ENCODE measurements at places on chromosomes 1 and 21.

DNA sequence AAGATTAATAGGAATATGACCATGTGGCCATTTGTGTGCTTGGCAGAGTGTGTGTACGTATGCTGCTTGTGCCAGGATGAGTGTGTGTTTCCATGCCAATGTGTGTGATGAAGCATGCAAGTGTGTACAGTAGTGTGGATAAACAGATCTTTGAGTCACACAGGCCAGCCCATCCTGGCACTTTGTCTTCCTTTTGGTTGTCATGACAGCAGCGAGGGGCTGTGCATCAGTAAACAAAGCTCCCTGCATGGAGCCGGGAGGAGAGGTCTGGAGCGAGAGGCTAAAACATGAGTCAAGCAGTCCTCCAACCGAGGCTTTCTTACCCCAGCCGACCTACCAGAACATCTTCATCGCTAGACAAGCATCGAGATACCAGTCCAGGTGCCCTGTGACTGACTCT is 221.2 kb downstream of the CACNA1E start:
- DNase-seq: no peak

DNA sequence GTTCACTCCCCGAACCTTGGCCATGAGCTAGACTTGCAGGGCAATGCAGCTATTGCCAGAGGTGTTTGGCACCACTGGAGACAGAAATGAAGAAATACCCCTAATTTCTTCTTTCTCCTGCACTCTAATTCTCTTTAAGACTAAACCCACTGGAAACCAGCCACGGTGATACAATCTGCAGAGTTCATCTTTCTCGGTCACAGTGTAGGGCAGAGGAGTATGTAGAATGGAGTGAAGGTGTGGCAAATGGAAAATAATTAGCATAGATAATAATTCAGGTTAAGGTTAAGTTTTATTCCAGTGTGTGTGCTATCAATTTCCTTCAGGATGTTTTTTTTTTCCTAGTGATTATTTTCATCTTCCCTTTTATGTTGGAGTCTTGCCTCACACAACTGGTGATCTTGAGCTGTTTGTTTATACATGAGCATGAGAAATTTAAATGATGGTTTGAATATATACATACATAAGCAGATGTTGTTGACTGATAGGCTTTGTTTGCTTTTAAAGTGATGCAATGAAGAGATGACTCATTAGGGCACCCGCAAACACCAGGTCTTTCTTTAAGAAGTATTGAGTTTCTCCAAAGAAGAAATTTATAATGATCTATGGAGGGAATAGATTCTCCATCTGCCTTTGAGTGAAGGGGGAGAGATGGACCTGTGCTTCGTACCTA is 81.9 kb downstream of the SPATA17 start:
- DNase-seq: peak; percentile 8

- DNase-seq: no peak
Measured at GRCh38 chr1:243420016-243420945, 164.4 kb downstream of the SDCCAG8 start.

DNA sequence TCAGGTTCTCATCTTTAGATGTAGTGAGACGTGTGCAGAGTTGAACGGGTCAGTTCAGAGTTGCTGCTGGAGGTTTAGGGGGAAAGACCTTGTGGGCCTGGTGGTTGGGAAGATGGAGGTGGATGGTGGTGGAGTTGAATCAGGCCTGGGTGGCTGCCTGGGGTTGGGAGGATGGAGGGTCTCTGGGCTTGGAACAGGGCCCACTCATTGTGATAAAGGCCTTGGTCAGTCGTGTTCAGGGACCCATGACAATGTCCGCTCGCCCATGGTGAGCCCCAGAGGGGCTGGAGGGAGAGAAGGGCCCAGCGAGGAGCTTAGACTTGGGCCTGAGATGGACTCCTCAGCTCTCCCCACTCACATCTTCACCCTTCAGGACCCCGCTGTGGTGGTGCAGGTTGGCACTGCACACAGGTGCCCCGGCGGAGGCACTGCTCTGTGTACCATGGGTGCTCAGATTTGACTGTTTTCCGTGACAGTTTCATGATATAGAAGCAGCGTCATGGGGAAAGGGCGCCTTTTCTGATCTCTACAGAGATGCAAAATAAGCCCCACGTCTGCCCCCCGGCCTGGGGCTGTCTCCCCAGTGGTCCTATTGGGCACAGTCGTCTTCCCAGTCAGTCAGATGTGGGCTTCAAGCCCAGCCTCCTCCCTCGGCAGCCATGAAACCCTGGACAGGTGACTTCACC is 39.2 kb downstream of the DISP3 start:
- DNase-seq: no peak

GRCh38 chr1:15966081-15966955 is 9.6 kb downstream of the ZBTB17 start:
- peak; percentile 58 for DNase-seq

DNA sequence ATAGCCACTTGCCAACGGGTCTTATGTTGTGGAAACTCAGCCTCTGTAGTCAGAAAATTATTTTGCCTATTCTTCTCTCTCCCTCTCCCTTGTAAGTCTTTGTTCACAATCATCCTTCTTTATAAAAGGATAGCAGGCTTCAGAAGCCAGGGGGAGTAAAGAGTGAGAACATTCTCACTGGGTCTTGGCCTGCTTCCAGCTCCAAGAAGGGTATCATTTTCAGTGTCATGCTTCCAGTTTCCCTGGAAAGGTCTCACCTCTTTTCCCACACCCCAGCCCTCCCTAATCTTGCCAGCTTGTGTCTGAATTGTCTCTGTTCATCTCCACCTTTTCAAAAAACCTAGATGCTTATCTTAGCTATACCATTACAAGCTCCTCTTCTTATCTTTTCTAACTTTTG is 346.2 kb upstream of the LRRC7 start:
- DNase-seq: no peak

- peak; percentile 5 for DNase-seq
Measured at GRCh38 chr1:24421502-24421901, 5.9 kb downstream of the NIPAL3 start.

GRCh38 chr1:145706086-145706664 is 993 bp downstream of the PDZK1 start:
- DNase-seq: peak; percentile 96

DNA sequence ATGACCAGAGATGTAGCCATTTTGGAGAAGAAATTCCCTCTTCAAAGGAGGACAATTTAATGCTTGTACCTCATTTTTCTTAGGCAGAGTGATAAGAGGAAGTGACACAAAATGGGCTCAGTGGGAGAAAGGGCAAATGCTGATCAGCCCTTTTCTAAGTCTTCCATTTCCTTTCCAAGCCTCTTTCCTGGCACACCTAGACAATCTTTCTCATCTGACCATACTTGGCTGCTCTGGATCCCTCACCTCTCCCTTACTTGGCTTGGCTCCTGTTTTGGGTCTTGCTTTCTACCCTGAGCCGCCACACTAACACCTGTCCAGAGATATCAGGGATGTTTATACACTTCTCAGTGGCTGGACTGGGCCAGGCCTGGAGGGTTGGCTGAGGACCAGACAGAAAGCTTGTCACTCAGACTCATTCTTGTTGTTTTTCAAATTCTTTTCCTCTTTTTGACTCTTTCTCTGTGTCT is 13.1 kb downstream of the TXNIP start:
- DNase-seq: no peak

DNA sequence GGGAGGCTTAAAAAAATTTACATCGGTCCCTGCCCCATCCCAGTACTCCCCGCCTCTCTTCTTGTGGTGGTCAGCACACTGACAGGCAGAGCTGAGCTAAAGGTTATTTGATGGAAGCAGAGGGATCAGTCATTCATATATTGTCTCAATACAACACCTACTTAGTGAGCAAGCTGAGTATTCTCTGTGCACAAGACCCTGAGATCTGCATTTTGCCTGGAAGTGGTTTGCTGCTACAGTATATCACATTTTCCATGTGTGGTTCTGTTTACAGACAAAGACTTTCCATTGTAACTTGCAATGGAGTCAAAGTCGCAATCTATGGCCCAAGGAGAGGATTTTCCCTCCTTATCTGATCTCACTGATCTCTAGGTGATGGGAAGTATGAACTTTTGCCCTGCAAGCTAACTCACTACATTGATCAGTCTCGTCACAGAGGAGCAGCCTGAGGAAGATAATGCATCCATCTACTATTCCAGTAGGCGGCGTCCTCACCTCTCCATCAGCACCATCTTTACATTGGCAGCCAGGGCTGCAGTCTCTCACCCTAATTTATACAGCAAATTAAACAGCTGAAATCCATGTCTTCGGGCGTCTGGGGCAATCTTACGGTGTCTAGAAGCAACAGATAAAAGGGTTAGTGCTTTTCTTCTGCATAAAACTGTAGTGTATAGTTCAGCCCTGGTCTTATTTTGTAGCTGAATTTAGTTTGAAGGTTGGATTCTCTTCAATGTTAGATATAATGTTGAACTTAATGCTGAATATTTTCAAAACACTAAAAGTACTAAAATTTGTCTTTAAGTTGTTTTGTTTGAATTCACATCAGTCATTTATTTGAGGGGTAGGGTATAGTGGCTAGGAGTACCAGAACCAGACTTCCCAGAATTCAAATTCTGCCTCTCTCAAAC is 3.2 kb upstream of the TRAF5 start:
- DNase-seq: peak; percentile 62

DNA sequence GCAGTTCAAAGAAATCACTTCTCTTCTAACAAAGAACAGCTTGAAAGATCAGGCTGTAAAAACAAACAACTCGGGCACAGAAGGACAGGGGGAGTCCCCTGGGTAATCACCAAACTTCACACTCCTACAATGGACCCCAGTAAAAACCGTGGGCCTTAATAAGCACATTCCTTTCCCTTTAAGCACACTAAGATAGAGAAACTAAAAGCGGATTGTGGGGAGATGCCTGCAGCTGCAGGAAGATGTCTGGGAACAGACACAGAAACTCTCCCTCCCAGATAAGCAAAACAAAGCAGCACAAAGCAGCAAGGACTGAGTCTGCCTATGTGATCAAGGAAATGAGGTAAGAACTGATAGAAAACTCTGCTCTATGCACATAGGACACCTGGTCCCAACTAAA is 37.6 kb upstream of the CTBS start:
- peak; percentile 53 for DNase-seq

GRCh38 chr1:9881838-9882249 is 28.2 kb downstream of the CTNNBIP1 start:
- DNase-seq: peak; percentile 85

GRCh38 chr21:22120616-22121266 is 1122.5 kb downstream of the NCAM2 start:
- DNase-seq: peak; percentile 2

DNA sequence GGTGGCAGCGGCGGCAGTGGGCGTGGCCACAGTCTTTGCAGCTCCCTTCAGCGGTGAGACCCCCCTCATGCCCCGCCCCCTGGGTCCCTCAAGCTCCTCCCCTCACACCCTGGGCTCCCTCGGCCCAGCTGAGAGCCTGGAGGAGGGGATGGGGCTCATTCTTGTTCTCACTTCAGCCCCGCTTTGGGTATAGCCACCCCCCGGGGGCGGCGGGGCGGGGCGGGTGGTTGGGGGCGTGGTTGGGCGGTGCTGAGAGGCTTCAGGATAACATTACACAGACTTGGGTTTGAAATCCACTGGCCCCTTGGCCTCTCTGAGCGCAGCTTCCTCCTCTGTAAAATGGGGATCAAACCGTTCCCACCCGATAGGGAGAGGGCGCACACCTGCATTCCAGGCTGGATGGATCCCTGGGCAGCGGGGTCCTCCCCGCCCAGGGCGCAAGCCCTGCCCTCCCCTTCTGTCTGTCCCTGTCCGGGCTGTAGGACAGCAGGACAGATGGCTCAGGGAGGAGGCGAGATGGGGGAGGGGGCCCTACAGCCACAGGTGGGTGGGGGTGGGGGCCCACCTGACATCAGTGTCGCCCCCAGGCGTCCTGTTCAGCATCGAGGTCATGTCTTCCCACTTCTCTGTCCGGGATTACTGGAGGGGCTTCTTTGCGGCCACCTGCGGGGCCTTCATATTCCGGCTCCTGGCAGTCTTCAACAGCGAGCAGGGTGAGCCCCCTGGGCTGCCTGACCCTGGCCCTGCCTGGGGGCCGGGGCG is 5.1 kb downstream of the CLCNKA start:
- DNase-seq: peak; percentile 30

- DNase-seq: peak; percentile 61
Measured at GRCh38 chr1:51575406-51576084, 41.3 kb upstream of the OSBPL9 start.

DNA sequence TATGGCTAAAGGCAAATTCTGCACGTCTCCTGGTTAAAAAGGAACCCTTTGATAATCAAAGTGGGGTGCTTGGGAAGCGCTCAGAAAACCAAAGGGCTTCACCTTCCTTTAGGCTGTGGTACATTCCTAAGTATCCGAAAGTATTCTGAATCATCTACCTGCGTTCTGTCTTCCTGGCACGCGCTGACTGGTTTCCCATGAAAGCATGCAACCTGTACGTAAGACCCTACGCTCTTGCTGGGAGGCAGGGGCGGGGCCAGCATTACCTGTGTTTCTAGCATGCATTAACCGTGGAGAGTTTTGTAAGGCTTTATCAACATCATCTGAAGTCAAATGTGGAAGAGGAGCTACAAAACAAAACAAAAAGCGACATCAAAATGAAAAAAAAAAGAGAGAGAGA is 96.0 kb downstream of the ERG start:
- no peak for DNase-seq

DNA sequence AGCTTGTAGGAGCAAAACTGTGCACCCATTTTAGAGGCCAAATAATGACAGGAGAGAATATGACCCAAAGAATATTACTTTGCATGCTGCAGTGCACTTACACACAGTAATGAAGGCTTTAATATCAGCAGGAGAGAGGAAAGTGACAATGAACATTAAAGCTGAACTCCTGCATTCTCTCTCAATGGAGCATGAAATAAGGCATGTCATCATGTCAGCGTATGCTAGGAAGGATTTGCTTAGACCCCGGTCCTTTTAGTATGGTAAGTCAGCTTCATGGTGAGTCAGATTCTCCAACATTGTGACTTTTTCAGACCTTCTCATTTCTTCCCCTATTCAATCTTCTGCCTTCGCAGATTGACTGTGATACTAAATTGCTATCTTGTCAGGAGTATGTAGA is 210.7 kb upstream of the TMPRSS15 start:
- DNase-seq: no peak

- no peak for DNase-seq
Measured at GRCh38 chr21:33660406-33660805, 18.1 kb downstream of the ITSN1 start.

DNA sequence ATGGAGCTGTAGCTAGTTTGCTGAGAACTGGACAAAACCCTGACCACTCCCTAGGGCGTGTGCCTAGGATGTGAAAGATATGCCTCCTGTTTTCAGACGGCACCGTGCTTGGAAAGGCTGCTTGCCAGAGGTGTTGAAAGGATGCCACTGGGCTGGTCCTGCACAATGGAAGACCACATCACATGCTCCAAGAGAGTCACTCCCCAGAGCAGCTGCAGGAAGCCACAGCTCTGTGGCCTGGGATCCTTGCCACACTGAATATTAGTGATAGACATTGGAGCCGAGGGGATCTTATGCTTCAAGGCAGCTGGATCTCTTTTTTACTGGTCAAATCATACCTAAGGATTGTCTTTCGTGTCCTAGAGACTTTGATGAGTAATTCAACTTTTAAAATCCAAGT is 6.6 kb upstream of the APP start:
- no peak for DNase-seq

- no peak for DNase-seq
Measured at GRCh38 chr1:63847308-63847910, 73.6 kb downstream of the ROR1 start.

DNA sequence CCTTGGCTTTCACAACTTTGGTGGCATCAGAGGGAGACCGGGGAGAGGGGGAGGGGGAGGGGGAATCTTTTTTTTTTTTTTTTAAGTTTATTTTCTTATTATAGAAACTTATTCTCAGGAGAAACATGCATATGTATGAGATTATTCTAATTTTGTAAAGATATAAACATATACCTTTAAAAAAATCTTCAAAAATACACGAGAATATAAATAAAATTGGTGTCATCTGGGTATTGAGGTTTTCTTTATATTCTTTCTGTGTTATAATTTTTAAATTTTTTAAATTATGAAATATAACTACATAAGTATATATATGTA is 18.9 kb upstream of the SNRPE start:
- DNase-seq: no peak

Measured in EL (cell line).